ENCODE measurements at places on chromosomes 2 and 18.

GRCh38 chr2:226913641-226914040, 77.8 kb downstream of the RHBDD1 start:
- DNase-seq = no peak

- DNase-seq = no peak
Measured at GRCh38 chr2:68791914-68792313, 57.3 kb downstream of the ARHGAP25 start.

- DNase-seq = no peak
Measured at GRCh38 chr2:84306361-84306760, 152.7 kb downstream of the SUCLG1 start.

DNA sequence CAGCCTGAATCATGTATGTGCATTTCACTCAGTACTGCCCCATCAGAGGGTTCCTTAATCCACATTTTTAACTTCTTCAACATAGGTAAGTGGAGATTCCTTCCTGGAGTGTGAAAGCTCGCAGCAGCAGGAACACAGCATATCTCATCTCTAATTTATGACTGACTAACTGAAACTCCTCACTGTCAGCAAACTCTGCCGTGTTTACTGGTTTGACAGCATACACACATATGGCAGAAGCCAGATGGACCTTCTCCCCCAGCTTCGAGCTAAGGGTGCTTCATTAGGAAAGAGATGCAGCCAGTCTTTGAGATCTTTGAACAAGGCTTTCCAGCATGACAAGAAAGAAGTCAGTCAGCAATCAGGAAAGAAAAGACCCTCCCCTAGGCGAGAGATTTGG, 200.3 kb upstream of the ACVR2A start:
- DNase-seq = no peak

- DNase-seq = no peak
Measured at GRCh38 chr2:135667045-135667444, 74.6 kb upstream of the UBXN4 start.

GRCh38 chr2:29061616-29062015, 12.7 kb downstream of the PCARE start:
- no peak for DNase-seq

GRCh38 chr18:72197591-72197990, 346.6 kb downstream of the CBLN2 start:
- no peak for DNase-seq

DNA sequence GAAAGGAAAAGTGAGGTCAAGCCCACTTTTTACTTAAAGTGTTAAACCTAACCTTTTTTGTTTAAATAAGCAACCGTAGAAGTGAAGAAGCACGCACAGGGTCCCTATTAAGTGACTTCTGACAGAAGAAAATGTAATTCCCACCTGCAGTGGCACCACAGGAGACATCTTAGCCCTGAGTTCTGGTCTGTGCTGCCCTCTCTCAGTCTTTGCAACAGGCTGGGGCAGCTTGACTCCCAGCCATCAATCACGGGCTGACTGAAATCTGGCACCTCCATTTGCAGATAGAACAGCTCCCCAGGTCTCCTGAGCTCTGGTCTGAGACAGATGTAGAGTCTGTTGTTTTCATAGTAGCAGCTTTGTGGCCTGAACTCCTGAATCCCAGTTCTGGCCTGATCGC, 170.0 kb downstream of the LTBP1 start:
- DNase-seq = no peak

DNA sequence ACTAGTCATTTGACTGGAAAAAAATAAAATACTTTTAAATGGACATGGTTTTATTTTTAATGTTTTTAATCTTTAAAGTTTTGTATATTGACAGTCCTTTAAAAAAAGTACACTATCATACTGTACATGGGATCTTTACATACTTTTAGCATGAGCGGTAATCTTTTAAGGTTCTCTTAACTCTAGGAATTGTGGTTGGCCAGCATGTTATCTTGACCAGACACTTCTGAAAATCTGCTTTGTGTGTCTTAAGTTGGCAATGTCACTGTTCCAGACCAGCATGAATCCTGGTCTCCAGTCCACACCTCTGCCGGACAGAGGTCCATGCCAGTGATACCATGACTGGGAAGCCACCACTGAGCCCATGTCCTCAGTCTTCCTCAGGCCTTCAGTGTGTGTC, 17.7 kb downstream of the ITGB1BP1 start:
- DNase-seq = no peak

GRCh38 chr18:78722929-78723710, 256.5 kb upstream of the SALL3 start:
- DNase-seq = no peak

DNA sequence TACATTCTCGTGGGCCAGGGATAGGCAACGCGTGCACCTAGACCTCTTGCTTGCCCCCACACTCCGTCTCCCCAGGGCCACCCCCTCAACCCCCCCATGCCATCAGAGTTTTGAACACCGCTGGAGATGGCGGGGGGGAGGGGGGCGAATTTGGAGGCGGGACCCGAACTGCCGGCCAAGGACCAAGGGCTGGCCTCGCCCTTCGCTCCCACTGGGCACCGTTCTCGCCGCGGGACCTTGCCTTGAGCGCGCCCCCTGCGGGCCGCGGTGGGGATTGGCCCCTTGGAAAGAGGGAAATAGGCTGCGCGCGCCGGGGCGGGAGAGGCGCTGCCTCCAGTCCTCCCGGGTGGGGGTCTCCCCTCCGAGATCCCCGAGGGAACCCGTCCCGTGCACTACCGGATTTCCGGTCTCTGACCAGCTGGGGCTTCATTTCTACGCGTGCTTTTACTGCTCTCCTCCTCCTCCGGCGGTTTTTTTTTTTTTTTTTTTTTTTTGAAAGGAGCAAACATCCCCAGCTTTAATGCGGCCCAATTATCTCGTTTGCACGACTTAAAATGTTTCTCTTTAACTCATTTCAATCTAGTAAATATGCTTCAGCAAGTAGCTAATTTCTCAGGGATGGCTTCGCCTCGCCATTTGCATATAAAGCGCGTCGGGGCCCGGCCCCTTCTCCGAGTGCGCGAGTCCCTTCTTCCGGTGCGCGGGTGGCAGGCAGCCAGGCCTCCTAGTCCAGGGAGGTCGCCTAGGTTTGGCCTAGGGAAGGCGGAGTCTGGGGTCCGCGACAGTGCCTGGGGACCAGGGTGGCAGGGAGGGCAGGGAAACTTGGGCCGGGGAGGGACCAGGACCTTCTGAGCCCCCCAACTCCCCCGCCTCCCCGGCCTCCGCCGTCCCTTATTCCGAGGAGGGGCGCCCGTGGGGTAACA, 10.0 kb upstream of the GBX2 start:
- DNase-seq = no peak

Data from H1 (cell line).